ENCODE measurements at places on chromosomes 16 and 17.

DNA sequence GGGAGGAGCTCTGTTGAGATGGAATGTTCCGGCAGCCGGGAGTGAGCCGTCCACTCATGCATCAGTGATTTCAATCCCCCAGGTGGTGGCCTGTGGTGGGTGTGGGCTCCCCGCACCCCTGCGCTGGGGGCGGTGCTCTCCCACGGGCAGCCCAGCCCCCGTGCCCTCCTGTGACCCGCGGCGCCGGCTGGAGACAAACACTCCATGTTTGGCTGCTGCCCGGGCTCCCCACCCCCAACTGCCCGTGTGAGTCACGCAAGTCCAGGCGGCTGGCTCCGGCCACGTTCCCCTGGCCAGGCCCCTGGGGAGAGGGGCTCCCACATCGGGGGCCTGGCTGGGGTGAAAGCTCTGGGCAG, 29.4 kb downstream of the CACNA1H start:
- no peak for DNase-seq

DNA sequence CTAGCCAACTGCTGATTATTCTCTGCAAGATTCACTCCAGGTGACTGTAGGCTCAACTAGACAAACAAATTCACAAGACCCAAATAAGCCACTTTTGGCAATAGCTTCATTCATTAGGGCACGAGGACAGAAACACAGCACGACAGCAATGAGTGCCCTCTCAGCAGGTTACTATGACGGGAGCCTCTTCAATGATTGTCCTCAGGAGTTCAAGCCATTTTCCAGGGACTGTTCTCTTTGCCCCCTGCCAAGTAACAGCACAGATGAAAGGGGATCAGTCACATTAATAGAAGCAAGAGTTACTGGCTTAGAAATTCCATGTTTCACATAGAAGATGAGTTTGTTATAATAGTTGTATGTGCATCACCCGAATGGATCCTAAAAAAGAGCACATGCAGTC, 712.2 kb downstream of the CDH8 start:
- DNase-seq = peak; percentile 88

GRCh38 chr17:59094861-59095530, 11.7 kb downstream of the TRIM37 start:
- no peak for DNase-seq

GRCh38 chr17:11944587-11944986, 52.7 kb downstream of the ZNF18 start:
- no peak for DNase-seq

DNA sequence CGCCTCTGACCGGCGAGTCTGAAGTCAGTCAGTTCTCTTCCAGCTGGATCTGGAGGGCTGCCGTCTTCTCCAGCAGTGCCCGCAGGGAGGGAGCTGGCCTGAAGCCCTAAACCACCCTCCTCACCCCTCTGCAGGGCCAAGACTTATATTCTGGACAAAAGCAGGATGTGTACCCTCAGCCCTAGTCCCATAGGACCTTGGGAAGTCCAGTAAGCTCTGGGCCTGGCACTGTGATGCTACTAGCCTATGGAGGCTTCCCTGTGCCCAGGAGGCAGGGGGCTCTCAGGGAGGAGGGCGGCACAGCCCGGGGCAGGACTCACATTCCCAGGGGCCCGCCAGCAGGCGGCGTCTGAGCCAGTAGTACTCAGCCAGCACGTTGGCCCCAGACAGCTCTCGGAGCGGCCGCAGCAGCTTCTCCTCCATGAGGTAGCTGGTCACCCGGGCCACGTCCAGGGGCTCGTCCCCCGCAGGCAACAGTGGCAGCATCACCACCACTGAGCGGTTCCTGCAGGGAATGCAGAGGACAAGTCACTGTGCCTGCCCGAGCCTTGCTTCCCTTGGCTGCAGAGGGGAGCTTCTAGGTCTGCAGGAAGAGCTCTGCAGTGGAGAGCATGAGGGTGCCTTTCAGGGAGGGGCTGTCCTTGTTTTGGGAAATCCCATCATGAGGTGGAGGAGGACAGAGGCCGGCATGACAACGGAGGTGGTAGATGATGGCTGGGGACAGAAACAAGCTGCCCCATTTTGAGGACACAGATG, 41.7 kb downstream of the RMI2 start:
- DNase-seq = no peak

DNA sequence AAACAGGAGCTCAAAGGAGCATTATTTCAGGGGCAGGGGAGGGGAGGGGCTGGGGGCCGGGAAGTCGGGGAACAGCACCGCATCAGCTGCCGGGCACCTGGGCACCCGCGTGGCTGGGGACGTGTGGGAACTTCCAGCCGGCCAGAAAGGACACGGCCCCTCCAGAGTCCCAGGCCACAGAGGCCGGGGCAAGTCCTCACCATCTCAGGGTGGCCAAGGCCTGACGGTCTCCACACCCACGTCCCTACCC, 1.1 kb downstream of the PGAP6 start:
- DNase-seq = no peak

DNA sequence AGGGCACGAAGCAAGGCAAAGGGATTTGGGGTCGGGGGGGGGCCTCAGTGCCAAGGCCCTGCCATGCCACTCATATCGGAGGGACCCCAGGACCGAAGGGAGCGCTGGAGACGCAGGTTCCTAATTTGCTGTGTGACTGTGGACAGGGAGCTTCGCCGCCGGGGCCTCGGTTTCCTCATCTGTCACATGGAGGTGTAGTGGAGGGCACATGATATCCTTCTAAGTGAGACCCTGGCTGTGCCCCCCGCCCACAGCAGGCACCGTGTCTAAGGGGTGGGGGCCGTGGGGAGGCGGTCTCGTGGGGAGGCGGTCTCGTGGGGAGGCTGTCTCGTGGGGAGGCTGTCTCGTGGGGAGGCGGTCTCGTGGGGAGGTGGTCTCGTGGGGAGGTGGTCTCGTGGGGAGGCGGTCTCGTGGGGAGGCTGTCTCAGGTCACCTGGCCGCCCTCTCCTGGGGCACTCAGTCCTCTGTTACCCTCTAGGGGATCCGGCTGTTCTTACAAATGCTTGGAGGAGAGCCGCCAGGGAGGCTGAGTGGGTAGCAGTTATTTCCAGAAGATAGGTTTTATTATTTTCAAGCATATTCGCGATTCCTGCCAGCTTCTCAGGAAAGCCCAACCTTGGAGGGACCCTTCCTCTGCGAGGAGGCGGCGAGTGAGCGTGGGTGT, 205.0 kb downstream of the NTN1 start:
- no peak for DNase-seq

DNA sequence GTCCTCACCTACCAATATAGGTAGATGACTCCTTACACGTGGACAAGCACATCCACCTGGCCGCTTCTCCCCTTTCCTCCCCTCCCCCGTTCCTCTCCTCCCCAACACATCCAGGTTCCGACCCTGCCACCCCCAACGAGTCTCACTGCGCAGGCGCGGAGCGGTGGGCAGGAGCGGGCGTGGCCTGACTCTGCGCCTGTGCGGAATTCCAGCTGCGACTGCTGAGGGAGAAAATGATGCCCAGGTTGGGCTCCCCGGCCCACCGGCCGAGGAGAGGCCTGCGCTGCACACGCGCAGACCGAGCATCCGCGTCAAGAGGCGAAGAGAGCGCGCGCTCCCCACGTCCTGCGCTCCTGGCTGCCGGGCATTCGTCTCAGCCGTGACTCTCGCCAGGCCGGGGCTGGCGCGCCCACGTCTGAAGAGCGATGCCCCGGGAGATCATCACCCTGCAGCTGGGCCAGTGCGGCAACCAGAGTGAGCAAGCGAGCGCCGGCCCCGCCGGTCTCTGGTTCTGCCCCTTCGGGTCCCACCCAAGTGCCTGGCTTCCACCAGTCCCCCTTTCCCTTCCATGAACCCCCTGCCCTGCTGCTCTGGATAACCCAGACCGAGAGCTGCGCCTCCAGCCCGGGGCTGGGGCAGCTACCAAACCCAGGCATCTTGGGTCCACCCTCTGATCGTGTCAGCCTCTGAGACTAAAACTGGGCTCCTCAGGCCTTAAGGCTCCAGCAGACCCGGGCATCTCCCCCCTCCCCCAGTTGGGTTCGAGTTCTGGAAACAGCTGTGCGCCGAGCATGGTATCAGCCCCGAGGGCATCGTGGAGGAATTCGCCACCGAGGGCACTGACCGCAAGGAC, at the start of gene TUBG2:
Gene TUBG2, plus strand, starts transcription at position 206 of the 853 bp plus-strand sequence. Its CDS starts 220 bp downstream, at position 426.
- peak; percentile 98 for DNase-seq

DNA sequence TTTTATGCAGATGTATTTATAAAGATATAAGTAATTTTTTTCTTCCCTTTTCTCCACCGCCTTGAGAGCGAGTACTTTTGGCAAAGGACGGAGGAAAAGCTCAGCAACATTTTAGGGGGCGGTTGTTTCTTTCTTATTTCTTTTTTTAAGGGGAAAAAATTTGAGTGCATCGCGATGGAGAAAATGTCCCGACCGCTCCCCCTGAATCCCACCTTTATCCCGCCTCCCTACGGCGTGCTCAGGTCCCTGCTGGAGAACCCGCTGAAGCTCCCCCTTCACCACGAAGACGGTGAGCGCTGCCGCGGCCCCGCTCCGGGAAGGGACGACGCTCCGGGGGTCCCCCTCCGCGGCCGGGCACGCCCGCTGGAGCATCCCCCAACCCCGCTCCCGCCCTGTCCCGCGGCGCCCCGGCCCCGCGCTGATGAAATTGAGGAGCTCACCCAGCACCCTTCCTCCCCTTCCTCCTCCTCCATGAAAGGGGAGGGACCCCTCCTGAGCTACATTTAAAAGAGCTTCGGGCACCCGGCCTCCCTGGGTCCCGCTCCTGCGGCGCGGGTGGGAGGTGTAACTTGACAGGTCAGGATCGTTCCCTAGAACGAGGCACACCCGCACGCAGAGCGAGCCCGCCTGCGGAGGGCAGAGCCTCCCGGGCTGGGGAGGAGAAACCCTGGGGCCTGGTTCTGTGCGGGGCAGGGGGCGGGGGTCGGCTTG, 706 bp downstream of the HLF start:
- no peak for DNase-seq

GRCh38 chr16:66325717-66326376, 40.6 kb upstream of the CDH5 start:
- no peak for DNase-seq

- no peak for DNase-seq
Observed at GRCh38 chr16:79054211-79054984, 546.1 kb downstream of the MAF start.

GRCh38 chr17:66691644-66692420, 143.1 kb upstream of the CACNG5 start:
- DNase-seq = peak; percentile 26

GRCh38 chr17:44555099-44555498, 2.2 kb upstream of the FZD2 start:
- no peak for DNase-seq

- DNase-seq = no peak
Observed at GRCh38 chr16:86496929-86497461, 13.3 kb upstream of the FOXF1 start.

DNA sequence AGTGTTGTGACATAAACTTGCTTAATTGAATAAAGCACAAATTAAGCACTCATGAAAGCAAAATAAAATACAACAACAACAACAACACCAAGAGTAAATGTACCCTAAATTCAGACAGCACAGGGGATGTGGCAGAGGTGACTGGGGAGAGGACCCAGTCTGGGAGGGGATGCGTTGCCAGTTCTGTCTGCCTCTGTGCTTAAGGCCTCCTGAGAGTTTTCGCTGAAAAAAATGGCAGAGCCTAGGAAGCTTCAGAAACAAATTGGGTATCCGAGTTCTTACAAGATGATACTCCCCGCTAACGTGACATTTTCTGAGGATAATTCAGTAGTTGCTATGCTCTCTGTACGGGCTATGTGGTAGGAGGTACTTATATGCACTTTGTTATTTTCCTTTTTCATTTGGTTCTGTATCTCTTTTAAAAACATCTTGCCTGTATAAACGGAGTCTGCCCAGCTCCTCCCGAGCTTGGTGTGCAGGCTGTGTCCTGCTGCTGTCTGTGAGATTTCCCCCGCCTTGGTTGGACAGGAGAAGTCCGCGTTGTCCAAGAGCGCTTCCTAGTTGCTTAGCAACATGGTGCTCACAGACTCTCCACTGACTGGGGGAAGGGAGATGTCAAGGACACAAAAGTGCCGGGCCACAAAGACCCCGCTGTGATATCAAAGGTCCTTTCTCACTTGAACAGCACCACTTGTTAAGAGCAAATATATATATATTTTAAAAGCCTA, 134.2 kb upstream of the CPHXL start:
- no peak for DNase-seq

GRCh38 chr16:76800196-76800595, 390.8 kb upstream of the MON1B start:
- DNase-seq = no peak

DNA sequence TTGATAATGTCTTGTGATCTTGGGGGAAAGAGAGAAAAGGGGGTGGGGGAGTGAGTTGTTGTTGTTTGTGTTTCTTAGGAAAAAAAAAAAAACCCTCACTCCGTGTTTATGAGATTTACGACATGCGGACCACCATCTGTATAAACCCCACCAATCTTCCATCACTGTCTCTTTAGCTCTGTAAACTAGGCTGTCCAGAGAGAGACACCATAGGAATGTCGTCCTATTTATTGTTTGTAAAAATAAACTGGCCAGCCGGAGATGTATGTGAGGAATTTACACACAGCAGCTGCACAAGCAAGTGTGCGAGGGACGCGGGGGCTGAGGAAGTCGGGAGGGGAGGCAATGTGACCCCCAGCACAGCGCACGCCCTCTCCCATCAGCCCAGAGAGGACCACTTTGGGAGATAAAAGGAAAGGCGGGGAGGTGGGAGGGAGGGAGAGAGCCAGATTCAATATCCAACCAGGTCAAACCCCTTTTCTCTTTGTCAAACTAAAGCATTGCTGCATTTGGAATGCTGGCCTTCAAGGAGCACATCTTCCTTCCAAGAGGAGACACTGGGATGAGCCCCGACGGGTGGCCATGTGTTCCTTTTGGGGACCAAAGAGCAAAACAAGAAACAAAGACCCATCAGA, 136.2 kb upstream of the SALL1 start:
- DNase-seq = no peak

DNA sequence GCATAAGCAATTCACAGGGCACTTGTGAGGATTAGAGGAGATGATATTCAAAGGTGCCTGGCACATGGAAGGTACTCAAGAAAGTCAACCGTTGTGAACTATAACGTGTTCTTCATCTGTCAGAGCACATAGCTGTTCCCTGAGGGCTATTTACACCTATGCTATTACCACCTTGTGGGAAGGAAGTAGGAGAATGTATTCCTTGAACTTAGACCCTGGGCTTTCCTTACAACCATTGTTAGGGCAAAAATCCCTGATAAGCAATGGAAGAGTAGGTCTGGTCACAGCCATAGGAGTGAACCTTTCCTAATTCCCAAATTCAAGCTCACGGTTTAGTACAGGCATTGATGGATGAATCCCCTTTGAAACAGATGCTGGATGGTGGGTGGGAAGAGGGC, 188.6 kb downstream of the HAPSTR1 start:
- DNase-seq = no peak

GRCh38 chr17:11996722-11997146, 541 bp downstream of the ZNF18 start:
- peak; percentile 2 for DNase-seq

GRCh38 chr17:35129154-35129972, 7.9 kb downstream of the FNDC8 start:
- DNase-seq = no peak

GRCh38 chr17:79027274-79027924, 3.4 kb downstream of the C1QTNF1 start:
- DNase-seq = no peak

GRCh38 chr17:41962111-41962510, 4.5 kb upstream of the CNP start:
- no peak for DNase-seq

- no peak for DNase-seq
Observed at GRCh38 chr17:74466111-74466827, at the start of gene CD300A. TSS of gene CD300A (plus strand) at chr17:74466634. CDS start at chr17:74466704, 70 bp downstream.
